Naive thymus-derived CD8-positive, alpha-beta T cell (primary cell): ENCODE measurements at places on chromosomes 5 and 9.

DNA sequence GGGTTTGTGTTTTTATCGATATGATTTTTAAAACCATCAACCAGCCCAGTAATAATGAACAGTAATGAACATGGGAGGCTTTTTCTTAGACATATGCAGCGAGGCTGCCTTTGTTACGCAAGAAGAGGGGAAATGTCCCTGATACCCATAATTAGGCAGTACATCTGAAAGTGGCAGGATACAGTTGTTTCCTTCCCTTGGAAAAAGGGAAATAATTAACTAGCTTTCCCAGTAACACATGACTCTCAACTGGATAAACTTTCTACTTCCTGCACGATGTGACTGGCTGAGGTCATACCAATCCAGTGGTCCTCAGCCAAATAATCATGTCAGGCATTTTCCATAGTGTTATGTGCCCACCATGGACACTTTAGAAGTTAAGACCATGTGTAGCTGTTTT lies 431.6 kb upstream of the C9orf72 start:
- no peak for DNase-seq

- no peak for DNase-seq
Observed at GRCh38 chr9:23821375-23822181, 4.5 kb downstream of the ELAVL2 start.

DNA sequence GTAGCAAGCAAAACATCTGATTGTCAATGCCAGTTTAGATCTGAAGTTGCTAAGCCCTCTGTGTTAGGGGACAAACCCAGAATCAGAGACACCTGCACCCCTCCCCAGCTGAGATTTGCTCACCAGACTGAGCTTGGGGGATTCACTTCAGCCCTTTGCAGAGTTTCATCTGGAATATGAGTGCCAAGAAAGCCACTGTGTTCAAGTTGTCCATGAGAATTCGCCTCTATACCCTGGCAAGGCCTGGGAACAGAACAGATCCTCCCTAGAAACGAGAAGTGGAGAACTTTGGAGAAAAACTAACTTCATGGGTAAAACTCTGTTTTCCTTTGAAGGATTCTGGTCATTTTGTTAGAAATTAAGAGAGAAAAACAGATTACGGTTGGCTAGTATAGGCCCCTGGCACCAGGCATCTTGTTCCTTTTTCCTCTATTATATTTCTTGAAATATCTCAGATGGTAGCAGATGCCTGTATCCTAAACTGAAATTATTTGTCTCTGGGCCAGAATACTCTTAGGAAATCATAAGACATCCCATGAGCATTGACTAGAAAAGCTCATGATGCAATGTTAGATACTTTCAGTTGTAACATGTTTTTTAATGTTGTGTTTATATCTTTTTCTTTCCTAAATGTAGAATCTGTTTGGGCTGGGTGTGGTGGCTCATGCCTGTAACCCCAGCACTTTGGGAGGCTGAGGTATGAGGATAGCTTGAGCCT lies 64.4 kb downstream of the SNX18 start:
- DNase-seq, result no peak

GRCh38 chr9:109452761-109453160 lies 45.3 kb downstream of the PTPN3 start:
- DNase-seq, result no peak

- no peak for DNase-seq
Observed at GRCh38 chr9:86549920-86550319, 195.7 kb upstream of the TUT7 start.
